ENCODE measurements at places on chromosomes 12 and 14.

GRCh38 chr12:121561009-121561395 is 19.8 kb downstream of the KDM2B start:
- DNase-seq, result no peak

- no peak for DNase-seq
Observed at GRCh38 chr12:32903318-32903717, 6.7 kb upstream of the PKP2 start.

- no peak for DNase-seq
Observed at GRCh38 chr12:126424696-126425095, 1359.5 kb downstream of the AACS start.

- DNase-seq, result no peak
Observed at GRCh38 chr12:6826125-6826733, 2.0 kb upstream of the P3H3 start.

DNA sequence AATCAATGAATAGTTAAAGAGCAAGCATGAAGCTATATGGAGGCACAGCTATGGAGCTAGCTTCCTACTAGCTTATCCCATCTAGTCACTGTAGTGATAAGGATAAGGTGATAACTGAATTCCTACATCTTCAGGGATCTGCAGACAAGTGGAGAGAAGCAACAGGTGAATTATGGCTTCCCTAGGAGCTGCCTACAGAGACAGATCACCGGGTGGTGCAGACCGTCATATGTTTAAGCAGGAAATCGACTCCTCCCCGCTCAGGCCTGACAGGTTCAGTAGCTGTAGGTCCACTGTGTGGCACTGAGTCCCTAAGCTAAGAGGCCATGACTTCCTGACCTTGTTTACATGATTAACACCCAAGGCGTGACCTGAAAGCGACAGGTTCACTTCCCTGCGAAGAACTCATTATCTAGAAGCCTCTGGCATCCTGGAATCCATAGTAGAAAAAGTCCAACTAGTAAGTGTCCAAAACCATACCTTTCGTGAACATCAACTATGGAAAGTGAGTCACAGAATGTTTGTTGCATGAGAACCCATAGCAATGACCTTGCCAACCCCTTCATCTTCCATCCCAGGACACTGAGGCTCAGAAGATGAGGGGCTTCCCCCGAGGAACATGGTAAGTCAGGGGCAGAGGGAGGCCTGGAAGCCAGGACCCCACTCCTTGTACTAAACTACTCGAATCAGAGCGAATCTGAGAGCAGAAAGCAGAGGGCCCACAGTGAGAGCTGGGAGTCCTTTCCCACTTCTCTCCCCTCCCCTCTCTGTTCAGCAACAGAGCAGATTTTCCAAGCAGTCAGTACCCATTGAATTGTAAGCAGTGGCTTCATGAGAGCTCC is 75.4 kb upstream of the CCND2 start:
- DNase-seq, result no peak

All from RWPE1 (cell line).